NCI-H1092 treated with DMSO at 0.1 percent for 48 hours (cell line): ENCODE measurements at places on chromosomes 7 and 10.
A peak's percentile ranks its signal among the peaks of the same experiment; 100 is the strongest.

DNA sequence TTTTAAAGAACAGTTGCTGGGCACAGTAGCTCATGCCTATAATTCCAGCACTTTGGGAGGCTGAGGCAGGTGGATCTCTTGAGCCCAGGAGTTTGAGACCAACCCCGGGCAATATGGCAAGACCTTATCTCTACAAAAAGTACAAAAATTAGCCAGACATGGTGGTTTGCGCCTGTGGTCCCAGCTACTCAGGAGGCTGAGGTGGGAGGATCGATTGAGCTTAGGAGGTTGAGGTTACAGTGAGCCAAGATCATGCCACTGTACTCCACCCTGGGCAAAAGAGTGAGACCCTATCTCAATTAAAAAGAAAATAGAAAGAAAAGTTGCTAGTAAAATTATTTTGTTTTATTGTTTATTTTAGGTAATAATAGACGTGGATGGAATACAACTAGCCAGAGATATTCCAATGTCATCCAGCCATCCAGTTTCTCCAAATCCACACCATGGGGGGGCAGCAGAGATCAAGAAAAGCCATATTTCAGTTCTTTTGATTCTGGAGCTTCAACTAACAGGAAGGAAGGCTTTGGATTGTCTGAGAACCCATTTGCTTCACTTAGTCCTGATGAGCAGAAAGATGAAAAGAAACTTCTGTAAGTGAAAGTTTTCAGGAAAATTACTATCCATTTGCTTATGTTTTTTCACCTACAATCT is 3.0 kb downstream of the NUP42 start:
- peak; percentile 17 for DNase-seq

DNA sequence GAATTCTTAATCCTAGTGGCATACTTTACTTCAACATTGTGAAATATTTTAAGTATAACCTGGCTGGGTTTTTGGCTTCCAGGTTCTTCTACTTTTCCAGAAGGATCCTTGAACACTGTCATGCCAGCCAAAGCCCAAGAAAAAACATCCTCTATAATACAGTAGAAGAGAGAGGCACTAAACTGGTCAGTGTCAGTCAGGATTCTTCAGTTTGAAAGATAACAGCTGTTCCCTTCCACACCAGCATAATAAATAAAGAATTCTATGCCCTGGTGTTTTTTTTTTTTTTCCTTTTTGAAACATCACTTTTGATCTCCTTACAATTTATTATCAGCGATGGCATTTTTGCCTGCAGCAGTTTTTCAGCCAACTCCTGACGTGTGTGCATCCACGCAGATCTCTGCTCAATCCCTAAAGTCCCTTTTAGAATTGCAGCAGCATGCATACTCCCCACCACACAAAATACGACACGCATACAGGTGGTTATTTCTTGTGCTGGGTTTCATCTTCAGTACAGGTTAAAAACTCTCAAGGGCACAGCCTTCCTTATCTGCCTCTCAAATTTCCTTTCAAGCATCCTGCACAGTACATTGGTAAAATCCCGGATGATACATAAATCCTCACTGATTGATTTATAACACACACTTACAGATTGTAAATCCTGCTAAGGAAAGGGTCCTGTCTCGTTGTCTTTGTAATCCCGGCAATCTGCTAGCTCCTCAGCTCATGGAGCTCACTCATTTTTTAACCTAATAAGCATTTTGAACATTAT is 100.2 kb downstream of the TPK1 start:
- no peak for DNase-seq

DNA sequence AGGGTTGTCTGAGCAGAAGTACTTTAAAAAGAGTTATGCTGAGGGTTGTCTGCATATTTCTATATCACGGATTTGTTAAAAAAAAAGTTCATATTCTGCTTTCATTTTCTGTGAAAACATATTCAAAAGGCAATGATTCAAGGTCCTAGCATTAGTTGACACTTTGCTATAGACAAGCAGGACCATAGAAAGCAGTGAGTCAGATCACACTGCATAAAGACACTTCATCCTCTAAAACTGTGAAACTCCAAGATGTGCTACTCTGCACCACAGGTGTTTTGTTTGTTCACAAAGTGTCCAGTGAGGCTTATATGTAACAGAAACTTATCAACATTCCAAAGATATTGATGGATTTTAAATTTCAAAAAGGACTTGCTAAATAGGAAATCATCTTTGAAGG is 47.0 kb downstream of the SPAM1 start:
- no peak for DNase-seq

GRCh38 chr7:18128846-18129245 is 101.2 kb upstream of the PRPS1L1 start:
- no peak for DNase-seq

DNA sequence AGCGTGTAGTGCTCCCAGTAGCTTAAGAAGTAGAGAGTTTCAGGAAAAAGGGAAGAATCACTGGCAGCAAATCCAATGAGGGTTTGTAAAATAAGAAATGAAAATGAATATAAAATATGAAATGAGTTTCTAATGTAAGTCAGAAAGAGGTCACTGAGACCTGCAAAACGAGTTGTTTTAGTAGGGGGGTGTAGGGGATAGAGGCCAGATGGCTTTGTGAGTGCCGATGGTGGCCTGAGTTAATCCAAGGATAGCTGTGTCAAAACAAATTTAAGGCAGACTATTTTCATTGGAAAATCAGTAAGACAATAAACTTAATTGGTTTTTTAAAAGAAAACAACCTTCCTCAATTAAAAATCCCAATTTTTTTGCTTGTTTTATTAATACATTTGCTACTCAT is 745 bp upstream of the ASB15 start:
- DNase-seq: no peak

DNA sequence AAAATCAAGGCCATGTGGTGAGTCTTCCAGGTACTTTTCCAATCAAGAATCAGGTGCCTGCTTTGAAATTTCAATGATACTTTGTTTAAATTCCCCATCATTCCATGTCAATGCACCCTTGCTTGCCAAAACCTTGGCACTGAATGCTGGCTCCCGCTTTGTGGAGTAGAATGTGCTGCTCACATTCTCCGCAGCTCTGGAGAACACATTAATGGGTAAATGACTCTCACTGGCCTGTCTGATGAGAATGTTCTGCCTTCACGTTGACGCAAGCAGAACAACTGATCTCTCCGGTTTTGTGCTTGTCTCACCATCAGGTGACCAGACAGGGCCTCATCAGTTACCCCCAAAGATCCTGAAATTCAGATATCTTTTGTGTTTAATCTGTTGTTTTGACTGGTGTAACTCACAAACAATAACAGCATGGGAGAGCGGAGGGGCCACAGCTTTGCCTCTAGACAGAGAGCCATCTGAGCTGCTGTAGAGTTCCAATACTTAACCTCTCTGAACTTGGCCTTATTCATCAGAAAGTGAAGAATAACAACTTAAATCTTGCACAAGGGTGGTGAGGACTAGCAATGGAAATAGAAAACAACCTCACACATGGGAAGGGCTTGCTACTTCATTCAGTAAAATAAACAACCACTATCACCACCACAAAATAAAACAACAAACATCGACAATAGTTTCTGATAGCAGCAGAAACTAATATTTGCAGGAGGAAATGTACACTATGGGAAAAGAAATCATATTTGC is 276.9 kb upstream of the IGFBP3 start:
- no peak for DNase-seq

DNA sequence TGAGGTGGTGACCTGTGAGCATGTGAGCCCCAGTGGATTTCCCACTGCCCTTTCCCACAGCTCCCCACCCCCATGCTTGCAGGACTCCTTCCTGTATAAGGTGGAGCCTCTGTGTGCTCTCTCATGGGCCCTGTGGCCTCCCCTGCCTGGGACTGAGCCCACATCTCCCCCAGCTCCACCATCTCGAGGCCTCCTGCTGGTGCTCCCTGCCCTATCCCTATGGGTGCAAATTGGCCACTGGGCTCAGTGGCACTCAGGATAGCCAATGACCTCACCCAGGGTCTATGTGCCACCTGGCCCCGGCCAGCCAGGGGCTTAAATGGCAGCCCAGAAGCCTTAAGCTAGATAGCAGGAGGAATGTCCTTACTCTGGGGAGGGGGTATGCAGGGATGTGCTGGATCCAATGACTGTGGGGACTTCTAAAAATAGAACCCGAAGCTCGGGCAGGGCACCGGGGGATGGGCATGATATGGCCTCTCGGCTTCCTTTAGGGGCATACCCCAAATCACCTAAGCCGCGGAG is 2.0 kb downstream of the LDB3 start:
- DNase-seq: no peak

DNA sequence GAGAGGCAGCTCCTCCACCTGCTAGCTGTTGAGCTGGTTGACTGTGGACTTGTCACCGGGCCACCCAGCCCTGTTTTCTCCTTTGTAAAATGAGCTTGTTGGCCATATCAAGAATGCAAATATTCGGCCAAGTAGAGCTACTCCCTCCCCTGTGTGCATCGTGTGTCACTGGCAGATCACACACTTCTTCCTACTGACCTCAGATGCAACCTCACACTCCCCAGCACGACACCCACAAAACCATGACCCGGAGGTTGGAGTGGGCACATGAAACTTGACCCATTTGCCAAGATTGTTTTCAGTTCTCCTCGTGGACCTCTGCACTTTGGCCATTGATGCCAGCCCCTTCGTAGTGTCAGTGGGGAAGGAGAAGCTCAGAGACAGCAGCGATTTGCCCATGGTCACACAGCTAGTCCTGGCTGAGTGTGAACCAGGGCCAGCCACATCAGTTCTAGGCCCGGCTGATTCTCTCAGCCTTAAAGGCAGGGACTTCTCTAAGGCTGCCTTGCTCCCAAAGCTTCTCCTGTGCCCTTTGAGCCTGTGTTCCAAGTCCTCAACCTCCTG is 101.1 kb downstream of the CDH23 start:
- no peak for DNase-seq

GRCh38 chr7:128168667-128169210 is 72.3 kb upstream of the LEP start:
- DNase-seq: no peak

DNA sequence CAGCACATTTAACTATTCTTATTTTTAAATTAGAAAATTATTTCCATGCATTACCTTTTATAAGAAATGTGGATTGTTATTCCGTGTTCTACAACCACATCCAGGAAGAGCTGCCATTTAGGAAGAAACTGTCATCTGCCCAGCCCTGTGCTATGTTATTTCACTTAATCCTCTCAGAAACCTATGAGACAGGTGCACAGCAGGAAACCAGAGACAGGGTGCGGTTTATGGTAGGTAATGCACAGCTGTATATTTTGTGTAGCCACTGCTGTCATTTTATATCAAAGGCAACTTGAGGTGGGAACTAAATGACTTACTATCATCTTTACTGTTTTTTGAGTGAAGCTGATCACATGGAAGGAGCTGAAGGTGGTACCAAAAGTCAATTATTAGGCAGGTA is 232.3 kb downstream of the MAGI2 start:
- no peak for DNase-seq

GRCh38 chr7:68865351-68866199 is 732.7 kb upstream of the AUTS2 start:
- no peak for DNase-seq

GRCh38 chr10:125160856-125161706 is 718 bp upstream of the CTBP2 start:
- DNase-seq: peak; percentile 57

- no peak for DNase-seq
These were observed 132.1 kb downstream of the CELF2 start for GRCh38 chr10:11149807-11150141.

DNA sequence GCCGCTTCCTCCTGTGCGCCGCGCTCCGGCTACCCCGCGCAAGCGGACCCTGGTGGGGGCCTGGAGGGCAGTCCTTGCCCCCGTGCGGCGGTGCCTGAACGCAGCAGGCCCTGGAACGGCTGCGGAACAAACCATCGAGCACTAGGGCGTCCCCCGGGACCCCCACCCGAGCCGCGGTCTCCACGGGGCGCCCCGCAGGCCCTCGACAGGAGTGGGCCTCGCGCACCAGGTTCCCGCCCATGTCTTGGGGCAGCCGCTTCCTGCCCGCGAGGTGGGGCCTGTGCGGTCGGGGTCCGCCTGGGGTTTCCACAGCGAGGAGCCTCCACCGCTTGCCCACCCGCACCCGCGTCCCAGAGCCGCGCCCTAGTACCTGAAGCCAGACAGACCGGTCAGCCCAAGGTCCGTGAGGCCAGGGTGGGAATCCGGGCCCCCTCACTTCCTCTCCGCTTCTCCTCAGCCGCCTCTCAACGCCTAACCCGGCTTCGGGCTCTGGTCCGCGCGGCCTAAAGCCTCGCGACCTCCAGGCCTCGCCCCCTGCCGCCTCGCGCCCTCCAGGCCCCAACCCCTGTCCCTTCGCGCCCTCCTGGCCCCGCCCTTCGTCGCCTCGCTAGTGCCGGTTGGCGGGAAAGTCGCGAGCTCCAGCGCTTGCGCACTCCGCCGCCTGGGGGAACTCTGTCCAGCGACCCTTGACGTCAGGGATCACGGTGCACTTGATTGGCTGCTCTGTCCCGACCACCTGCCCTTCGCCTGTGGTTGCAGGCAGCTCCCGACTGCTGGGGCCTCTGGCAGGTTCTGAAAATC is 7.0 kb upstream of the GBX1 start:
- DNase-seq: no peak

DNA sequence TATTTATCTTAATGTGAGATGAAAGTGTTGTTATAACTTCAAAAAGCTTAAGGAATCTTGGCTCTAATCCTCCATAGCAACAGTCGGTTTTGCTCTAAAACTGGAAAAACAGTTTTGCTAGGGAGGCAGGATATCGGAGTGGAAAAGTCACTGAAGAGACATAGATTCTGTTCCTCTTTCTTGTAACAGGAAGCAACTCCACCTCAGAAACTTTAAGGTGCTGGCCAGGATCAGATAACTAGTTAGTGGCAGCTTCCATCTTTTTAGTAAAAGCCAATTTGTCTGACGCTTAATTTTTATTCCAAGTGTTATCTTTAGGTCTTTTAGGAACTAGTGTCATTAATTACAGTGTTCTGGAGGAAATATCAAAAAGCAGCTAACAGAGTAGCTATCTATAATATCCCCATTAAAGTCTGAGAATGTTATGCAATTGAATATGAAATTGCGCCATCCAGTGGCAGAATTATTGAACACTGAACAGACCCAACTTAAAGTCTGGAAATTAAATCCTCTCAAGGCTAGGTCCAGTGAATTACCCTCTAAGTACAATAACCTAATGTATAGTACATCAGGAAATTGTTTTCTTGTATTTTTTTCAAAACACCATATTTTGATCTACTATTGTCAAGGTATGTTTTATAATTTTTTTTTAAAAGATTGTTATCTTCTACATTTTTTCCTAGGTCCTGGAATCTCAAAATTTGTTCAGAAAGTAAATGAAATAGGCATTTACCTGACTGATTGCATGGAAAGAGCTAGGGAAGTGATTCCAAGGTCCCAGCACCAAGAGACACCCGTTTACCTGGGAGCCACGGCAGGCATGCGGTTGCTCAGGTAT is 65.9 kb upstream of the CC2D2B start:
- DNase-seq: peak; percentile 46
